Astrocyte of the spinal cord (primary cell): ENCODE measurements at places on chromosomes 6 and 20.

DNA sequence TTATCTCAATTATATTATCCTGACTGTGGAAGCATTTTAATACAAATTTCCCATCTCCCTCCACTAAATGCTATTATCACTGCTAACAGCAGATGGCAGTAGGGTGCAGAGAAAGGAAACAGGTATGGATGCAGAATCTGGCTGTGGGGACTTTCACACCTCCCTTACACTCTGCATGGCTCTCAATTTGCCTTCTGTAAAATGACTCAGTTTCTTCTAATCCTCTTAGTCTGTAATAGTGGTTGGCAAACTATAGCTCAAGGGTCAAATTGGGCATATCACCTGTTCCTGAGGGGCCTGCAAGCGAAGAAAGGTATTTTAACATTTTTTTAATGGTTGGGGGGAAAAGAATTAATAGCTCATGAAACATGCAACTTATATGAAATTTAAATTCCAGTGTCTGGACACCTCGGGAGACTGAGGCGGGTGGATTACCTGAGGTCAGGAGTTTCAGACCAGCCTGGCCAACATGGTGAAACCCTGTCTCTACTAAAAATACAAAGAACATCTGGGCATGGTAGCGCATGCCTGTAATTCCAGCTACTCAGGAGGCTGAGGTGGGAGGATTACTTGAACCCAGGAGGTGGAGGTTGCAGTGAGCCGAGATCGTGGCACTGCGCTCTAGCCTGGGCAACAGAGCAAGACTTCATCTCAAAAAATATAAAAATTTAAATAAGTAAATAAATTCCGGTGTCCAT lies 83.5 kb downstream of the ZMYND8 start:
- DNase-seq: peak; percentile 72

DNA sequence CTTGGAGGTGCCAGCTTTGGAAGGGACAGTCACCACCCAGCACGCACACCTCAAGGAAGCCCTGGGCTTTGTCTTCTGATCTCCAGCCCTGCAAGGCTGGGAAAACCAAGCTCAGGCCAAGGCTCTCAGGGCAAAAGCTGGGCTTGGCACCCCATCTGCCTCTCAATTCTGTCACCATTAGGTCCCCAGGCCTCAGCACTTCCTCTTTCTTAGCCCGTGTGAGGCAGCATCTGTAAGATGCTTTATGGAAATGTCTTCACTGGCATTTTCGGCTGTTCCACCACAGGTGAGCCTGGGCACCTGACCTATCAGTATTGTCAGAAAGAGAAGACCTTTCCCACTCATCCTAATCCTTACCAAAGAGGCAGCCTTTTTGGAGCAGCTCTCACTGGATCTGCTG lies 24.6 kb downstream of the GMEB2 start:
- no peak for DNase-seq

GRCh38 chr6:37059344-37060194 lies 54.1 kb downstream of the FGD2 start:
- peak; percentile 94 for DNase-seq

DNA sequence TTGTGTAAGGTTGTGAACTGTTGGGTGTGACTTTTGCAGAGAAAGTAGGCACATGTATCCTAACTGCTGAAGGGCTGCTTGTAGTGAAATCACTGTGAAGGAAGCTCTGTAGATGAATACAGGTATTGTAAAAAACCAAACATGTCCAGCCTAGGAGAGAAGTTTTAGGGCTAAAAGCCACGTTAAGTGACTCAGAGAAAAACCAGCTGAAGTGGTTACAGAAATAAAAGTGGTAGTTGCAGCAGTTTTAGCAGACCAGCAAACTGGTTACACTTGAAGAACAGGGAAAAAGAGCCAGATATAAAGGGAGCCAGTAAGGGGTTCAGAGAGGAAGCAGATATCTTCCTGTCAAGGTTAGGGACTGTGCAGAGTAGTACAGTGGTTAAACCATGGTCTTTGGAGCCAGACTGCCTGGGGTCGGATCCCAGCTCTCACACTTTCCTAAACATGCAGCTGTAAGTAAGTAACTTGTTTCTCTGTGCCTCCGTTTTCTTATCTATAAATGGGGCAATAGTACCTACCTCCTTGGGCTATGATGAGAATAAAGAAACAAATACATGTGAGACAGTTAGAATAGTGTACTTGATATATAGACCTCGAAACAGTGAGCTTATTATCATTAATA lies 33.8 kb upstream of the RNF8 start:
- DNase-seq: peak; percentile 22

DNA sequence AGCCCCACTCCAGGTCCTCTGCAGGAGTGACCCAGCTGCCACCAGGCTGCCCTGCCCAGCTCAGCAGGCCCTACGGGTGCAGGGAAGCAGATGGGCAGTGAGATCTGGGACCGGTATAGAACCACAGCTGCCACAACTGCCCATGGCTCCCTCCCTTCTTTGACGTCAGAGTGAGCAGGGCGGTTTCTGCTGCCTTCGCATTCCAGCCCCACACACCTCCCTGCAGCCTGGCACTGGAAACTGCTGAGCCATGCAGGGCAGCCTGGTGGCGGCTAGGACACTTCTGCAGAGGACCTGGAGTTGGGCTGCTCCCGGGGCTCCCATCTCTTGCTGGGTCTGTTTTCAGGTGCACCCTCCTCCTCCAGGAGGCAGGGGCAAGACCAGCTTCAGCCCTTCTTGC lies 101.6 kb upstream of the CD93 start:
- DNase-seq: no peak

GRCh38 chr20:46255440-46256104 lies 52.7 kb downstream of the CDH22 start:
- DNase-seq: peak; percentile 7

DNA sequence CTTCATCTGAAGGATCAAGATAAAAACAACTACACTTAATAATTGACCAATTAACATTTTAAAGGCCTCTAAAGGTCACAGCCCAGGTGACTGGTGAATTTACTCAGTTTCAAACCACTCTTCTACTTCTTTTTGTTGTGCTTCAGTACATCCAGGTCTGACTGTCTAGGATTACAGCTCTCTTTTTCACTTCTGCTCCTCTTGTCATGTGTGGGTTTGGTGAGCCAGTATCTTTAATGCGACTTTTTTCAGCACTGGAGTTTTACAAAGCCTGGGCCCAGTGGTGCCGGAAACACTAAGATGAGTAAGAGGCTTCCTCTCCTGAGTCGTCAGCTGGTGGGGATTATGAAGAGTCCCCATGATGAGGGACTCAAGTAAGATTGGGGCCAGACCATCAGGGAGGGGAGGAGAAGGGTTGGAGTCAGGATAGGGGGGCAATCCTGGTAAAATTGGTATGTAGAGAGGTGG lies 27.0 kb downstream of the HECA start:
- DNase-seq: no peak

DNA sequence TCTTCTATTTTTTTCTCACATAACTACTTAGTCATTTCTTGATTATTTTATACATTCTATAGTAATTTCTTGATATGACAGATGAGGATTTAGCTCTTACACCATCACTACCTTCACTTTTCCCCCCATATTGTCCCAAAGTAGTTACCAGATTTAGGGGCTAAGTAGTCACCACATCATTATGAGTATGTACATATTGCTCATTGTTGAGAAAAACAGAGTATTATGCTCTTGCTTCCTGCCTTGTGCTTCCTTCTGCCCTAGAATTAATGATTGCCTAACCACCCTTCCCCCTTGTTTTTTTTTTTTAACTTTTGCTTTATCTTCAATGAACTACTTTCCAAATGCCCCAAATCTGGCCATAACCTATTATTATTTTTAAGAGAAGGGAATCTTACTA lies 6.8 kb upstream of the HLA-B start:
- no peak for DNase-seq

GRCh38 chr6:160955508-160956295 lies 35.9 kb upstream of the MAP3K4 start:
- DNase-seq: no peak
